ENCODE measurements at places on chromosomes 2 and 18. TPM values are rescaled to one million over a fixed set of nuclear protein-coding genes. Genes with fewer than 3 reads are reported as not detected.
A peak's percentile ranks its signal among the peaks of the same experiment; 100 is the strongest.

Gene SIX2
- 0.83 TPM for polyA plus RNA-seq

Gene RASGRP3
- polyA plus RNA-seq = 3.6 TPM

GRCh38 chr2:220246386-220246785, 619.0 kb downstream of the SLC4A3 start:
- H3K4me3 ChIP-seq = no peak overlapping the region
- no peaks in the 10 kb centered on the region for H3K27me3 ChIP-seq
- H3K36me3 ChIP-seq = no peaks in the 10 kb centered on the region
- no peak overlapping the region for H3K27ac ChIP-seq
- H3K4me1 ChIP-seq = no peaks in the 10 kb centered on the region

DNA sequence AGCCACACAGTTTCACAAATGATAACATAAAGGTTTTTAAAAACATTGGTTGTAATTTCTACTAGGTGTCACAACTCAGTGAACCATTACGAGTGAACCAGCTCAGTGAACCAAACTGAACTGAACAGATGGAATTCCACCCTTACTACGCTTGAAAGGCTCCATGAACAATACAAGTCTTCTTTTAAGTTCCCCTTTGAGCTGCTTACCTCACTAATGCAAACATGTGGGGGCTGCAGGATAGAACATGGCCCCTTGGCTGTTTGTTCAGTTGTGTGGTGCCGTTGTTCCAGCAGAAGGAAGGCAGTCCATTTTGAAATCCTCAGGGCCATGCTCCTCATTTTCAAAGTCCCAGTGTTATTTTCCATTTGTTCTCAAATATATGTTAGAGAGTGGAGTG, 30.7 kb upstream of the KLHL14 start:
- H3K36me3 ChIP-seq = no peaks in the 10 kb centered on the region
- H3K4me1 ChIP-seq = no peaks in the 10 kb centered on the region
- no peak overlapping the region for H3K4me3 ChIP-seq
- H3K27ac ChIP-seq = no peak overlapping the region
- peak; percentile 5 for DNase-seq

GRCh38 chr2:159476329-159476728, 140.0 kb downstream of the BAZ2B start:
- H3K27ac ChIP-seq = no peak overlapping the region
- H3K27me3 ChIP-seq = no peaks in the 10 kb centered on the region
- DNase-seq = no peak
- no peak overlapping the region for H3K4me3 ChIP-seq

DNA sequence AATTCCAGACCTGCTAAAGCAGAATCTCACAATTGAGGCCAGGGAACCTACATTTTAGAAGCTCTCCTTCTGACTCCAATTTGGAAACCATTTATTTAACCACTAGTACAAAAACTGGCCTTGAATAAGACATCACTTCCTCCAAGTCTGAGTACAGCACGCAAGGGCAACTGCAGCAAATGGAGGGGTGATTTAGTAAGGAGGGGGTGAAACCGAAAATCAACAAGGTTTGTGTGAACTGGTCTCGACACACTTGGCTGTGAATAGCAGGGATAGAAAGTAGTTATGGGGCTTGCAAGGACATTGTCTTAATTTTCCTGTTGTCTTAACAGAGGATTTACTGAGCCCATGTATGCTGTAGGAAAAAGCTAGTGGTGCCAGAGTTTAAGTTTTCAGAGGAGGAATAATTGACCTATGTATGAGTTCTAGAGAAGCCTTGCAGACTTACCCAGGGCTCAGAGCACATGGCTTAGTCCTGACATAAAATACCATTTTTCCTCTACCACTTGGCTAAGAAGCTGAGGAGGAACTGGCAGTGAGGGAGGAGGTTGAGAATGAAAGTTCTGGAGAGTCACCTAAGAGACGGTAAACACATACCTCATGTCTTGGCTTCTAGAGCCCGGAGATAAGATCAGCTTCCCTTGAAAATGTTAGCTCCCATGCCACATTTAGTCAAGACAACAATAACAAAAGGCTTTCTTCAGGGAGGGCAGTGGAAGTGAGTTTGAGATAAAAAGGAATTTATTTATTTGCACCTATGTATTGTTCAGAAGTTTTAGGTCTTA, 114.8 kb downstream of the SMAD2 start:
- H3K27ac ChIP-seq = no peak overlapping the region
- no peaks in the 10 kb centered on the region for H3K4me1 ChIP-seq
- no peaks in the 10 kb centered on the region for H3K36me3 ChIP-seq
- H3K27me3 ChIP-seq = no peaks in the 10 kb centered on the region
- no peak for DNase-seq

Gene MARCHF4
- 0.04 TPM for polyA plus RNA-seq

- no peak overlapping the region for H3K27ac ChIP-seq
- H3K4me1 ChIP-seq = no peaks in the 10 kb centered on the region
- H3K36me3 ChIP-seq = no peaks in the 10 kb centered on the region
Observed at GRCh38 chr2:166625670-166626069, 131.6 kb upstream of the SCN7A start.

Gene UGT1A1
- 0.04 TPM for polyA plus RNA-seq

GRCh38 chr18:70273021-70273420, 15.8 kb upstream of the SOCS6 start:
- H3K27me3 ChIP-seq = no peaks in the 10 kb centered on the region
- H3K4me1 ChIP-seq = no peaks in the 10 kb centered on the region
- H3K27ac ChIP-seq = no peak overlapping the region
- DNase-seq = no peak

- no peaks in the 10 kb centered on the region for H3K27me3 ChIP-seq
- DNase-seq = no peak
- no peaks in the 10 kb centered on the region for H3K36me3 ChIP-seq
- H3K27ac ChIP-seq = no peak overlapping the region
- H3K4me1 ChIP-seq = no peaks in the 10 kb centered on the region
Observed at GRCh38 chr2:72289283-72289682, 141.6 kb upstream of the CYP26B1 start.

Gene CYS1
- polyA plus RNA-seq = 1.0 TPM

DNA sequence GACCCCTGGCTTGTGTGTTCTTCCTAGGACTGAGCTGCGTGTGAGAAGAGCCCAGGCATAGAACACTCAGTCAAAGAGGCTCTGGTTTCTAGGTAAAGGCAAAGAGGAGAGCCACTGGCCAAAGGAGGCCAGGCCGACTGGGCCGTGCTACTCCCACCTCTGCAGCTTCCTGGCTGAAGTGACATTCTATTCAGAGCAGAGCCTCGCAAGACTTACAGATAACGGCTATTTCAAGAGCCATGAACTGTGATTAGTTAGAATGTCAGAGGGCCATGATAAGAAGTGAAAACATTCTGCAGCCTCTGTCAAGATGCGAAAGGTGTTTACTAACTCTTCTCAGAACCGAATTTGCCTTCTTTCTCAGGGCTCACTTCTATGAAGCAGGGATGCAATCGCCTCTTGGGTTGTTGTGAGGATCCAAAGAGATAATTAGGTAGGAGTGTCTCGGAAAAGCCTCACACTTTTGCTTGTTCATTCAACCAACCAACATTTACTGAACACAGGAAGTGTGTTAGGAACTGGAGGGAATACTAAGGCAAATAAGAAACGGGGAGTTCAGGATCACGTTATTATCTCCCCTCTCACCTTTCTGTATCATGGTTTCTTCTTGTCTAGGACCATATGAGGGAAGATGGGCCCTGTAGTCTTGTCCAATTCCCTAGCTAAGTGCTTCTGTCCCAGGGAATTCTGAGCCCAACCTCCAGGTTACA, 3.4 kb upstream of the DNAJC5G start:
- H3K27me3 ChIP-seq = peaks cover 23% of the 10 kb centered on the region
- H3K27ac ChIP-seq = no peak overlapping the region
- H3K4me3 ChIP-seq = no peak overlapping the region
- no peak for DNase-seq

Measured in lung (tissue), 17 donors.